ENCODE measurements at places on chromosomes 5 and 9.

DNA sequence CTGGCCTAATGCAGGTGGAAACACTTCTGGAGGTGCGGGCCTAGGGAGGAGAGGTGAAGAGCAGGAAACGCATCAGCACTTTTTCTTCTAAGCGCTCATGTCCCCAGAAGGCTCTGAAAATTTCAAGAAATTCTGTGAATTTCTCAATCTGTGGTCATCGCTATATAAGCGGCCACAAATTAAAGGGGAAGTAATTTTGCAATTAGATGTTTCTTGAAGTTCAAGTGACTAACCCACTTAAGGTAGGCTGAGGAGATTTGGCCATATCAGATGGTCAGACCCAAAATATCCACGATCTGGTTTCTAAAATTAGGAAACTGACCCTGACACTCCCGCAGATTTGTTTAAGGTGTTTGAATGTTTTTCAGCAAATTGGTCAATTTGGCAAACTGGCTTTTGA, 16.6 kb upstream of the HMGCR start:
- no peak for DNase-seq

- peak; percentile 29 for DNase-seq
These were observed 54.8 kb upstream of the CDKN2AIPNL start for GRCh38 chr5:134466241-134467069.

GRCh38 chr5:75891020-75891419, 173.8 kb upstream of the POC5 start:
- no peak for DNase-seq

- peak; percentile 52 for DNase-seq
These were observed 278.0 kb downstream of the ADAMTS6 start for GRCh38 chr5:65203746-65204145.

DNA sequence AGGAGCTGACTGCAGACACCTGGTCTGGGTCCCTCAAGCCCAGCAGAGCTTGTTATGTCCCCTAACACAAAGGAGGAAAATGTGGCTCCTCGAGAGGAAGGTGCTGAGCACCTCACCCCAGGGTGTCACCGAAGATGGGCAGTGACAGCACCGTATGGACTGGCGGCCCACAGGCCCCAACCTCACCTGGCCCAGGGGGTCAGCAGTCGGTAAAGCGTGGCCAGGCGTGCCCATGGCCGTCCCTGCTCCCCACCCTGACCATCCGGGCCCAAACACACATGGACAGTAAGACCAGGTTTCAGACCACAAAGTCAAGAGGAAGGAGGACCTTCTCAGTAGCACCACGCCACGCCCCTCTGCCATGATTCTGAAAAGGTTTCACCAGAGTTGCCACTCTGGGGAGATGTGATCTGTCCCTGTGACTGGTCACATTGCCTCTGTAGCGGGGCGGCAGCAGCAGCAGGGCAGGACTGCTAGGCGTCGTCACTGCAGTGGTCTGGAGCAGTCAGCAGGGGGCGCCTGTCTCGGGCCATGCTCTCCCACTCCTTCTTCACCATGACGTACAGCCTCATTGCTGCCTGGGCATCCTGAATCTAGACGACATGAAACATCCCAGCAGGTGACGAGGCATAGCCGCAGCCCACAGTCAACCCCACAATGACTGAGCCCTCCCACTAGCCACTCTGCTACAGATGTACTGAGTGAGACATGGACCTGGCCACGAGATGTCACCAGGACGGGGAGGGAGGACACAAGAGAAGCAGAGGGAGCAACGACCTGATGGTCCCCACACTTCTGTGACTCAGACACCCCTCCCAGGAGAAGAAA, 11.1 kb downstream of the REXO4 start:
- peak; percentile 25 for DNase-seq

DNA sequence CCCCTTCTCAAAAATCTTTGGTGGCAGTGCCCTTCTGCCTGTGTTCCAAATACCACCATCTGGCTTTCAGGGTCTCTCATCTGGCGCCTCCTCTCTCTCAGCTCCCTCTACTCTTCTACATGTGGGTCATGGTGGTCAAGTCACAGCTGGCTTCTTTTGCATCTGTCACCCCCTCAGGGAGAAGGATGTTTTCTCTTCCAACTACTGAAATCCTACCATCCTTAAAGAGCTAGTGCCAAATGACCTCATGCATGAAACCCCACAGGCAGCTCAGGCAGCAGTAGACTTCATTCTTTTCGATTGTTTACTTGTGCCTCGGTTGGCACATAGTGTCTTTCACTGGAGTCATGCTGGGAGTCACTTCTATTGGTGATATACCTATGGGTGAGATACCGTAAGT, 219.2 kb downstream of the DCP2 start:
- DNase-seq: no peak

- DNase-seq: no peak
These were observed 60.2 kb downstream of the ARHGAP26 start for GRCh38 chr5:142830241-142831008.

DNA sequence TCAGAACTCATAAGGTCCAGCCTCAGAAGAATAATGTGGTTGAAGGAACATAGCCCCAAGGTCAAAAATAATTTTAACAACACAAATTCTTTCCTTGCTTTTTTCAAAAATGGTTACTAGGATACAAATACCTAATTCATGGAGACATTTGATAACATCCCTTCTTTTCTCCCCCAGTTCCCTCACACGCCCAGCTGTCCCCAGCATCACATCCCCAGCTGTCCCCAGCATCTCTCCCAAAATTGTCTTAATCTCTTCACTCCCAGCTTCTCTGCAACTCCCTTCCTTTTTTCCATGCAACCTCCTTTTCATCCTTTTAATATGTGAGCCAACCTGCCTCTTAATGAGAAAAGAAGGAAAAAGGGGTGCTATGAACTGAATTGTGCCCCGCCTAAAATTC, 77.8 kb downstream of the FSTL4 start:
- no peak for DNase-seq

DNA sequence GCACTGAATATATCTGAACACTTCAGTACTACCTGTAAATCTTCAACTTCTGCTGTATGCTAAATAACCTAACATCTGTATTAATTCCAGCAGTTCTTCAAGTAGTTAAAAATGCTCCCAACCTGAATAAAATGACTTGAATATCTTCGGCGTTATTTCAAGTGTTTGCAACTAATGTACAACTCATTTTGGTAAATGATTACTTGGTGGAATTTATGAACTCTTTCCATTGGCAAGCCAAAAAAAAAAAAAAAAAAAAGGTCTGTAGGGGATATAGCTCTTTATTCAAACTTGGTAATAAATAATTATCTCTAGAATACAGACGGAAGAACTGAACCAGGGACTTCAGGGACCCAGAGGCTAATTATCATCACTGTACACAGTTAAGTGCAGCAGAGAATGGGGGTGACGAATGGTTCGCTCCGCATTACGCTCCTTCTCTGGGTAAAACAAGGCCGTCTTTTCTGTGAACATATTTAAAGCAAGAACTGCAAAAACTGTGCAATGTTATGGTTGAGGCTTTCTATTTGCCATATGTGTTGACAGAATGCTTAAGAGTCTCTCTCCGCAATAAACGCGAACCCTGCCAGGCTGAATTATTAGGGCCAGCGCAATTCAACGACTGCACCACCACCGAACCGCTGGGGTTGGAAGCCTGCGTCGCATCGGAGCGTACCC, 1.9 kb upstream of the ERBIN start:
- DNase-seq: no peak

DNA sequence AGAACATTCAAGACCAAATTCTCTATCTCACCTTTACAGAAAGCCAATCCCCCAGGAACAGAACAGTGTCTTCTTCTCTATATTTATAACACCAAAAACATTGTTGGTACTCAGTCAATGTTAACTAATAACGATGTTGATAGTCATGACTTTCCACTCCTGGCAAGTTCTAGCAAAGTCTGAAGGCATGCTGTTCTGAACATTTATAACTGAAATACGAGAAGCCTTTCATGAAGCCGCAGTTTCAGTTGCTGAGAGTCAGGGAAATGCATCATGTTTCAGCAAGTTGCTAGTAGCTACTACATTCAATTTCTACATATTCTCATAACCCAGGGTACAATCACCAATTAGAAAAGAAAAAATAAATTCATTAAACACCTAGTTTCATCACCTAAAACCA, 301.4 kb downstream of the PDE4D start:
- no peak for DNase-seq

DNA sequence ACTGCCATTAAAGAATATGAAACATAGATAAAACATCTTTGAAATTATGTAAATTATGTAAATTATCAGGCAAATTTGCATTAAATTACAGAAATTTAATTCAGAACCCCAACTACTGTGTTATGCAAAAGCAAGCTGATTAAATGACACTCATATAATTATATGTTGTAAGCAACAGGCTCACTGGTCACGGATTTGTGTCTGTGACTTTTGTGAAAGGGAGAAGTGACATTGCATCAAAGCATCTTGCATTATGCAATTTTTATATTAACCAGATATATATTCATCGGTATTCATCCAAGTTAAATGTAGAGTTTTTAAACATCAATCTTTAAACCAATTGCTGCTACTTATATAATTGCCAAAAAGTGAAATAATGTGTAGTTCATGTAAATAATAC, 13.0 kb upstream of the GLIPR2 start:
- no peak for DNase-seq

DNA sequence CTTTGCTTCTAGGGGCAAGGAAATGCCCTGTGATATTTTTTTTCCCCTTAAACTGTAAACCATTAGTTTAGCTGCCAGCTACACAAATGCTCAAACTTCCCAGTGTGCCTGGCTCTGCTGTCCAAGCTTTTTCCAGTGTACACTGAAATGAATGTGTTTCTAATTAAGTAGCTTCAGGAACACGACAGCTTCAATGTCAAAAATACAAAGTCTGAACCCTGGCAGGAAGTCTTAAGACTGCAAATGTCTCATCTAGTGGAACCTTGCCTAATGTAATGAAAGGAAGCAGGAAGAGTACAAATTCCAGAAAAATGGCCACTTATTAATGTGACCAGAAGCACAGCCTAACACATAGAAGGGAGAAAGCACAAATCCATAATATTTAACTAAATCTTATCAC, 255.2 kb downstream of the CRB2 start:
- DNase-seq: peak; percentile 25

GRCh38 chr9:74132986-74133385, 364.1 kb upstream of the RORB start:
- no peak for DNase-seq

DNA sequence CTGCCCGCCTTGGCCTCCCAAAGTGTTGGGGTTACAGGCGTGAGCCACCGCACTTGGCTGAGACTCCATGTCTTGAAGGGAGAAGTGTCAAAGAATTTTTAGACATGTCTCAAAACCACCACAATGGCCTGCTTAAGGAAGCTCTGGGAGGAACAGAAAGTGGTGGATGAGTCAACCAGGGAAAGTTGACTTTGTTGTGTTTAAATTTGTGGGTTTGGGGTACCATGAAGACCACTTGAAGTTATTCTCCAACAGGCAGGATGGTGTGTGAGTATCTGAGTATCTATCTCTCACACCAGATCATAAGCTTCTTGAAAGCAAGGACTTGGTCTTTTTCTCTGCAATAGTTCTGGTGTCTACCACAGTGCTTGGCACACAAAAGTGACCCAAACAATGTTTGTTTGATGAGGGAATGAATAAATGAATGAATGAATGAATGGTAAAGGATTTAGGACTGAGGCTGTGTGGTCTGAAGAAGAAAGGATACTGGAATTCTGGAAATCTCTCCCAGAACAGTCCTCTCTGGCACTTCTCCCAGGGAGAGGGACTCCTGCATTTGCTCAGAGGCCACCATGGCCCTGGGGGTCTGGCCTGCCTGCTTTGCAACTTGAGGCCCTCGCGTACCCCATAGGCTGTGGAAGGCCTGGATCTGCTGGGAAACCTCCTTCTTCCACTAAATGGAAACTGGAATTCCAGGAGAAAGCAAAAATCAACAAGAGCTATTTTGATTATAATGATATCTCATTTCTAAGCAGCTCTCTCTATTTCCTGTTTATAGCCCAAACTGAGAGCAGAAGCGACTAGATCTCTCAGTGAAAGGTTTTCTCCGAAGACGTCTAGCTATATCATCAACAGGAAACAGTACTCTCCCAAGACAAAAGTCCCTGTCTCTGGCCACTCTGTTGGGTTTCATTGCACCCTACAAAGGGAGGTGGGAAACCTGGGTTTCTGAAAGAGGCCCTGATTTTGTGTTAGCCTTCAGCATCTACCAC, 187.9 kb downstream of the PALM2AKAP2 start:
- no peak for DNase-seq

DNA sequence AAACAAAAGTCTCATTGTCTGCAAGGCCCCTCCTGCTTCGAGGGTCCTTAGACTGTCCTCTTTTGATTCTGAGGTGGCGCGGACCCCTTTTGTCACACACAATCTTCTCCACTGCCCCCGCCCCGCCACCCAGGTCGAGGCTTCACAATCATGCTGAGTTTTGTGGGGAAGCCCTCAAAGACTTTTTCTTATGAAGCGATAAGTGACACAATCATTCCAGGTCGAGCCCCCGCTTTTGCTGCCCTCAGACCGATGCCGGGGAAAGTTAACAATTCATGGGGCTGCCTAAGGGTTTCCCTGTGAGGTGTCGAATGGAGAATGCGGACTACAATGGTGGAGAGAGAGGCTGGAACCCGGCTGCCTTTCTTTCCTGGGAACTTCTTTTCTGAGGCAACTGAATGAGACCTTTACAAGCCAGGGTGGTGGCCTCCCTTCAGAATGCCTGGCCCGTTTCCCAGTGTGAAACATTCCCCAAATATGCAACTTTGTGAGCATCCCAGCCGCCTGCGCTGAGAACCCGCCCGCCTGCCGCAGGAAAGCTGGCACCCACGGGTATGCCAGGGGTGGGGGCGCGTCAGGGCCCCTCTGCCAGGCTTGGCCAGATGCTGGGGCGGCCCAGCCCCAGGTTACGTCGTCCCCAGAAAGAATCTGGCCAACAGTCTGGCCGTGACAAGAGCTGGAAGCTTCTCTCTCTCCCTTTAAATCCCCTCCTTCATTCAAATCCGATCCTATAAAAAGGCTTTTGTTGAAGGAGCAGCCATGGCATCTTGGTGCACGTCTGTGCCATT, 71.9 kb downstream of the MAP1B start:
- DNase-seq: peak; percentile 70

DNA sequence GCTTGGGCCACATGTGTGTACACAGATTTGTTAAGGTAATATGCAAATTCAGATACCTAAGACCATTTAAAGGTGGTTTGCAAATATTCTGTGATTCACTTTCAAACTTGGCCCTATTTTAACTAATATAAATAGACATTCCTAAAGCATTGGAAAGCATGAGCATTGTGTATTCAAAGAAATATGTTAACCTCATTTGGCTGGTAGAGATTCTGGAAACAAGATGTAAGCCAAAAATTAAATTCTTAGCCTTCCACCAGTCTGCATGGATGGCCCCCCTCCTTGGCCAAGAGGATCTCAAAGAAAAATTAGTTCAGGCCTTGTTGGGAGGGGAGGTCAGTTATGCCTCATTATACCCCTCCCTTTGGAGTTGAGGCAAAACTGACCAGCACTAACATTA, 38.7 kb upstream of the C6 start:
- no peak for DNase-seq

GRCh38 chr5:103741984-103742383, 179.4 kb upstream of the NUDT12 start:
- no peak for DNase-seq

- no peak for DNase-seq
These were observed 58.7 kb downstream of the RXRA start for GRCh38 chr9:134384811-134385479.

DNA sequence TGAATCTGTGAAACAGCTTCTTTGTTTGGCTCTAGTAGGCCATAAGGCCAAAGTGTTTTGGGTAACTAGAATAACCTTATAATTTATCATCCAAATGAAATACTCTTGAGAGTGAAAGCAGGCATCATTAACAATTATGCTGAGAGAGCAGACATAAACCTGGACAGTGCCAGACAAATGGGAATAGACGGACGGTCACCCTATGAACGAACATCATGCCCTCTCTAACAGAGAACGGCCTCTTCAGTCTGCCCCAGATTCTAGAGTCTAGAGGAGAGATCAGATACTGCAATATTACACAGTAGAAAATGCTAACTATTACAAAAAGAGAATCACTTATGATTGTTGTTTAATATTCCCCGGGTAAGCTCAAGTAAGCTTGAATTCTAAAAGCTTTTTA, 68.5 kb downstream of the APBA1 start:
- no peak for DNase-seq

Data from AG09319 (cell line).